Sciatic nerve (tissue), 2 donors: ENCODE measurements at places on chromosomes 1 and 21.

DNA sequence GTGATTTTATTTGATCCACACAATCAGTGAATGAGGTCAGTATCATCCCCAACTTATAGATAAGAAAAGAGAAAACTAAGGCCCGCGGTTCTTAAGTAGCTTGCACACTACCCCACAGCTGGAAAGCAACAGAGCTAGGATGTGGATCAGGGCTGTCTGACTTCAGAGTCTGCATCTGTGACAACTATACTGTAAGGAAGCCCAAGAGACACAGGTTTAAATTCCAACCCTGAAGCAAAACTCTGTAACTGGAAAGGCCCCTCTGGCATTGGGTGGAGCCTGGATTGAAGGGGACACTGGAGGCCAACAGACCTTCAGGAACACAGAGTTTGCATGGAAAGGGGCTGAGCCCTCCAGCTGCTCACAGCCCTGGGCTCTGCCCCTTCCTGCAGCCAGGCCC lies 40.2 kb downstream of the LGR6 start:
- no peak for DNase-seq

GRCh38 chr1:200302192-200302920 lies 107.5 kb downstream of the ZNF281 start:
- DNase-seq = no peak

DNA sequence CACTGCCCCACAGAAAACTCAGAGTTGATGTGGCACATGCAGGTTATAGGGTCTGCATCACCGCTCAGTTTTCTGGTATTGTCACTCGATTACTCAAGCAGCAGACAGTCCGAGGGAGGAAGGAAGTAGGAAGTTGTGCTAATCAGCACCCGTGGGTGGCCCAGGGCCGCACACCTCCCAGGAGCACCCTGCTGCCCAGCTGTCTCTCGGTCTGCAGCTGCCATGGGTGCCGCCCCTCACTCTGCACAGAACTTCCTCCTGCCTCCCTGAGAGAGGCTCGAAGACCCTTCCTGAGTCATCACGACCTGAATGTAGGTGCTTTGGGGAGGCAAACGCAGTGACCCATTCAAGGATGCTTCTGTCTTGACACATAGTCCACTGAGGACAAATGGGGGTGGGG lies 4.2 kb upstream of the TFF3 start:
- no peak for DNase-seq

- DNase-seq = no peak
These were observed 273.8 kb upstream of the USP25 start for GRCh38 chr21:15455819-15456462.

DNA sequence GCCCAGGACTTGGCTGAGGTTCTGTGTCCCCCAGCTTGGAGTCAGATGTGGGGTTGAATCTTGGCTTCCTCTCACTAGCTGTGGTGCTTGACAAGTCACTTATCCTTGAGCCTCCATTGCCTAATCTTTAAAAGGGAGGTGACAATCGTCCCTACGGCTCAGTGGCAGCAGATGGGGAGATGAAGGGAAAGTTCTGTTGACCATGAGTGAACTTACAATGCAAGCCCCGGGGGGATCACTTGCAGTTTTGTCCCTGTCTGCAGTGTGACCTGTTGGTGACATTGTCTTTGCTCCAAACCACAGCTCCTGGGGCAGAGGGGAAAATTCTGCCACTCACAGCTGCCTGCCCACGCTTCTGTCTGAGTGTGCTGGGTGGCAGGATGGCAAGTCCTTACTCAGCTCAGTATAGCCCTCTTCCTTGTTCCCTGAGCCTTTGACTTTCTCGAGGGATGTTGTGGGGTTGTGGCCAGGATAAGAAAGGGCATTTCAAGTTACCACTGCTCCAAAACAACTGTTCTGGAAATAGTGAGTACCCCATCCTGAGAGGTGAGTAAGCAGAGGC lies 1.7 kb downstream of the PCSK9 start:
- DNase-seq = no peak

- DNase-seq = no peak
These were observed 302.6 kb upstream of the C1orf87 start for GRCh38 chr1:60376196-60376595.

DNA sequence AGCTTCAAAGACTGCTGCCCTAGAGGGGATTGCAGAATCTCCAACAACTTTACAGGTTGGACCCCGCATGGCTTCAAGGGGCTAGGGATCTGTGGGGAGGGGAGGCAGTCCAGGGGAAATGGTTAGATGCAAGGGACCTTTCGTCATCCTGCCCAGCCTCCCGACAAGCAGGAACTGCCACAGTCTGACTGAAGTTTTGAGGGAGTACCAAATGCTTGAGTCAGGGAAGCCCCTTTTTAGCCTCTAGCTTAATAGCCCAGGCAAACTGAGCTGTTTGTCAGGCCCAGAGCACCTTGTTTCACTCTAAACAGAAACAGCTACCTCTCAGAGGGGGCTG lies 1.1 kb downstream of the TOR3A start:
- no peak for DNase-seq

DNA sequence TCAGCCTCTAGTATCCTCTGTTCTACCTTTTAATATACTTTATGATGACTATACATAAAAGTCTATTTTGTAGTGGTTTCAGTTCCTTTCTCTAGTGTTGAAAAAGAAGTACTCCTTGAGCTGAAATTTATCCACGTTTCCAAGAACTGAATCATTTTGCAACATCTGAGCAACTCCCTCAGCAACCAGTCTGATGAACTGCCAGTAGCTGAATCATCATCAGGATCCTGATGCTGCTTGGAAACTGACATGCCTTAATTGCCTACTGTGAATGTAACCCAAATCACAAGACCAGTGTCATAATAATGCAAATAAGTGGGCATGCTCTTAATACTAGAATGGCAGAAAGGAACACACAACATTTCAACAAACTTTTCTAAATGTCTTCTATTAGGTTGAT lies 103.3 kb downstream of the CYYR1 start:
- no peak for DNase-seq
